ENCODE measurements at places on chromosomes 2 and 18.

GRCh38 chr18:25544546-25545287 is 192.8 kb upstream of the ZNF521 start:
- DNase-seq: no peak

GRCh38 chr18:42018831-42019230 is 63.8 kb downstream of the PIK3C3 start:
- no peak for DNase-seq

DNA sequence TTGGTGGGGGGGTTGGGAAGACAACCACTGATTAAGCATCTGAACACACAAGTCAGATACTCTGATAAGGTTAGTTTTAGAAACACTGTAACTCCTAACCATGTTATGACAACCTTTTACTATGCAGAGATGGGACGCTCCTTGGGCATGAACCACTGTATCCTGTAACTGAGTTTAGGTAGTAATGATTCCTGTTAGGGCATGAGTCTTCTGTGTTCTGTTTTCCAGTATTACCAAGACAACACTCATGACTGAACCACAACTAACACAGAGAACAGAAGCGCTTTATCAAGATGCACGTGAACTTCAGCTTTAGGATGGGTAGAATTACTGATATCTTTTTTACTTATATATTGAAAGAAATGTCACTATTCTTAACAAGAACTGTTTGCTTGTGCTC is 14.1 kb upstream of the CREB1 start:
- no peak for DNase-seq

GRCh38 chr2:127193967-127194280 is 26.2 kb downstream of the CYP27C1 start:
- no peak for DNase-seq

DNA sequence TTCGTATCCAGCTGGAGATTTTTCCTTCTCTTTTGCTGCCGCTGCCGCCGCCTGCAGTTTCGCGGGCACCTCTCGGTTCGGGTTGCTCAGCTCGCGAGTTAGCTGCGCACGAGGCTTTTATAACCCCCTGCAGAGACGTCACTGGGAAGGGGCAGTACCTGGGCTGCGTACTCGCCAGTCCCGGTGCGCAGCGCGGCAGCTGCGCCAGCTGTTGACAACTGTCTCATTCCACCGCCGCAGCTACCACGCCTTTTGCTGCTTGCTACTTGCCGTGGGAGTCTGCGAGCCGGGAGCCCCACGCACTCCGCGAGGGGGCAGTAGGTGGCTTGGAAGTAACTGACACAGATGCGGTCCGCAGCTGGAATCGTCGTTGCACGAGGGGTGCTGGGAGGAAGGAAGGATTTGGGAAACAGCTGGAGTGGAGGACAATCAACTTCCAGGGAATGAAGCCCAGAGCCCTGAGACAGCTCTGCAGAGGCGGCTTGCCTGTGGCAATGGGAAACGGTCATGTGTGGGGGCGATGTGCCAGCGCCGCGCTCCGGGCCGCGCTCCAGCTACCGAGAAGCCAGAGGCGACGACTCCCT is at the start of gene TACR1:
Gene TACR1 (minus strand): TSS at position 93 of the 584 bp plus-strand sequence. CDS start 586 bp downstream, outside the sequence.
- DNase-seq: peak; percentile 39

DNA sequence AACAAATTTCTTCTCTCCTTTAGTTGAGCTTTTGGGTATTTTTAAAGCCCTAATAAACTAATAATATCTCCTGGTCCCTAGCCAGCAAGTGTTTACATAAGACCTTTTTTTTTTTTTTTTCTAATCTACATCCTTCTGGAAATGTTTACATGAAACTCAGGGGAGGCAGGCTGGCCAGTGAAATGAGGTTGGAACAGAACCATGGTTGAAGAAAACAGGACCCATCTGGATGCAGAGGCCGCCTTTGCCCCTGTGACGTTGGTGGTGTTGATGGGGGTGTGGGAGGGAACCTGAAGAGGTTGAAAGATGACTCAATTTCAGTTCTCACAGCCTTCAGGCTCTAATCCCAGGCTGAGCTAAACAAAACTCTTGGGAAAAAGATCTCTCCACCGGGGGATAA is 118.5 kb downstream of the NRP2 start:
- no peak for DNase-seq

DNA sequence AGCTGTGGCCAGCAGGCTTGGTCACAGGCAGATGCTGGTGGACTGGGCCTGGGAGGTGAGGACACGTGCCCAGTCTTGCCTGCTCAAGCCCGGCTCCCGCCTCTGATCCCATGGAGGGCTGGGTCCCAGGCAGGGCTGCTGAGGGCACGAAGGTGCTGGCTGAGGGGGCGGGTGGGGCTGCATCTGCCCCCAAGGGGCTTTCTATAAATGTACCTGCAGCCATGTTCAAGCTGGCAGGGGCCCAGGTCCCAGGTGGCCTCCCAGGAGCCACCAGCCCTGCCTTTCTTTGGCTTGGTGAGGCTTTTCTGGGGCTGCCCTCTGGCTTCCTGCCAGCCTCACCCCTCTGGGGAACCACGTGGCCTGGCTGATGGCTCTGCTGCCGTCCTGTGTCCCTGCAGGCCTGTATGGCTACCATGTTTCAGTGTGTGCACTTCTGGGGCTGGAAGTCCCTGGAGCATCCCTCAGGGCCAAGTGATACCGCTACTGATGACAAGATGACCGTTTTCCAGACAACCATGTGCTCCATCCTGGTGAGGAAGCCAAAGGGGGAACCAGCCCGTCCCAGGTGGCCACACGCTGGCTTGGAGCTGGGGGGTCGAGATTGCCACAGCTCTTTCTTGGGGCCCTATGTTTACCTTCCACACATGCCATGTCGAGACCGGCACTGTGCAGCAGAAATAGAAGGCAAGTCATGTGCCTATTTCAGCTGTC is 23.2 kb downstream of the HJURP start:
- DNase-seq: no peak

GRCh38 chr2:48525269-48525943 is 4.5 kb upstream of the STON1 start:
- DNase-seq: no peak

DNA sequence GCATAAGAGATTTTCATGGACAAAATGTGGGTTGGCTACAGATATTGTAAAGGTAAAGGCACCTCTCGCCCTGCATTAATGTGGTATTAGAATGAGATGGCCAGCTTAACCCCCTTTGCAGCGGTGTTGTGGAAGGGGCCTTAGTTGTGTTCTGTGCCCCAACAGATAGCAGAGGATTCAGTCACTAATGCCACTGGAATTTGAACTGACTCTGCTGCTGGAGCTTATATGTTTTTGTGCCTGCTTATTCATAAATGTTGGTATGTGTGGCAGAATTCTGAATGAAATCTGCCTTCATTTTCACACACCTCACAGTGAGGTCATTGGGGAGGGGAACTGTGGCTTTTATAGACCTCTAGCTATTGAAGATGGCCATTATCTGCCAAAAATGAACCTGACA is 90.7 kb upstream of the ITGA6 start:
- no peak for DNase-seq

DNA sequence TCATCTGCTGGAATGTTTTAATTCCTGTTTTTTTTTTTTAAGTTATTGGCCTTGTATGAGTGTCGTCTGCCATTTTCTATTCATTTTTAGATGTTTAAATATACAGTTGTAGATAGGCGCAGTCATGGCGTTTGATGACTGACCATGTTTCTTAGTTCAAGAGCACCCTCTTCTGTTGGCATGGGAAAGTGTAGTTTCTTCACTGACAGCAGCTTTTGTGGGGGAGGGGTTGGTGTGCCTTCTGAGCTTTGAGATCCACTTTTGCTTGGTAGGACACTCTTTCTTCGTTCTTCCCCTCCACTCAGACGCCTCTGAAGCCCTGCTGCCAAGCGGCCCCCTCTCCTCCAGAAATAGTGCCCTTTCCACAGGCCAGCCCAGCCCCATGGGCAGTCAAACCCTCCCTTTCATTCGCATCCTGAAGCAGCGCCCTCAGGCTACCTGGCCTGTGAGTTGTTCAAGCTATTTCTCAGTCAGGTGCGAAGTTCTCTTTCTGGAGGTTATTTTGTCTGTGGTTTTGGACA is 492.0 kb downstream of the TNS1 start:
- DNase-seq: peak; percentile 7

DNA sequence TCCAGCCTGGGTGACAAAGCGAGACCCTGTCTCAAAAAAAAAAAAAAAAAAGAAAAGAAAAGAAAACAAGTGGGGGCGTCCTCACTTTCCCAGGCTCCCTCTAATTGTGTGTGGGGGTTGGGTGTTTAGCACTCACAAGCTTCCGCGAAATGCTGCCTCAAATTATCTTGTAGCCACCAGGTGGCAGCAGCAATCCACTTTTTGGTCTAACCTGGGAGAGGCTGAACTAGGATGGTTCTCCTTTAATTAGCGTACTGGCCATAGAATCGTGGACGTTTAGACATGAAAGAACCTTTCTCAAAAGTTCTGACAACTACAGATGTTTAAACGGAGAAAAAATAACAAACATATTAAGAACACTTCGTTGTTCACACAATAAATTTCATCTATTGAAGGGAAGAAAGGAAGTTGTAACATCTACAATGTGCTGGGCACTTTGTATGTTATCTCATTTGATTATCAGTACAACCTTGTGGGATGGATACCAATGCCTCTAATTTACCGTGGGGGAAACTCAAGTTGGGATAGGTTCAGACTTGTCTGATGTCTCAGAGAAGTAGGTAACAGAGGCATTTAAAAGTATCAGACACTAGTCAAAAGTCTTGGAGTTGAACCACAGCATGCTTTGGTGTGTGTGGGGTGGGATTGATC is 122.7 kb upstream of the NABP1 start:
- peak; percentile 73 for DNase-seq

DNA sequence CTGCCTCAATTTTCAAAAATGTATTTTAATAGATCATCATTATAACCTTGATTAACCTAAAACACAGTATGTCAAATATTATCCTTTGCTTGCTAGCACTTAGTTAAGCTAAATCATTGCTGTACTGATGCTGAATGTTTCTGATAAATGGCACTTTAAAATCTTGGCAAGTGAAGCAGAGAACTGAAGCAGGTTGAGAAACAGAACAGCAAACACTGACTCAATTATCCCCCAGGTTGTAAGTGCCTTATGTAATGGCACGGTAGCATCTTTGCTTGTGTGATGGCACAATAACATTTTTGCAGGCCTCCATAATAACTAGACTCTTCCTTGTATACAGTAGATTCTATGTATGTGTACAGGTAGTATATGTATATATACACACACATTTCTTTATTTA is 33.8 kb downstream of the ARHGAP15 start:
- no peak for DNase-seq

GRCh38 chr2:40734797-40735196 is 282.9 kb upstream of the SLC8A1 start:
- DNase-seq: no peak

DNA sequence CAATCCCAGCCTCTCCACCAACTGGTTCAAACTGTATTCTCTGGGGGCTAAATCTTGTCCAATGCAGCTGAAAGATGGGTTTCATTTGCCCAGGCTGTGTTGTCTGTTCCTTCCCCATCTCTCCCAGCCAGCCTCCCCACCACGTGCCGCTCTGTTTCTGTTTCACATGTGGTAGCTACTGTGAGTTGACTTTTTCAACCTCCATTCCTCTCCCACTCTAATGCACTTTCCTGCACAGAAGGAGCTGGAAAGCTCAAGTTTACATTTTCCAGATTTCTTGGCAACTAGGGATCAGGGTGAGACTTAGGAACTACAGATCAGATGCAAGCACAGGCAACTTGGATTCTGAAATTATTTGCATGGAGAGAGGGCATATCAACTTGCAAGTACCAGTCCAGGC is 19.0 kb upstream of the NPAS2 start:
- DNase-seq: no peak

DNA sequence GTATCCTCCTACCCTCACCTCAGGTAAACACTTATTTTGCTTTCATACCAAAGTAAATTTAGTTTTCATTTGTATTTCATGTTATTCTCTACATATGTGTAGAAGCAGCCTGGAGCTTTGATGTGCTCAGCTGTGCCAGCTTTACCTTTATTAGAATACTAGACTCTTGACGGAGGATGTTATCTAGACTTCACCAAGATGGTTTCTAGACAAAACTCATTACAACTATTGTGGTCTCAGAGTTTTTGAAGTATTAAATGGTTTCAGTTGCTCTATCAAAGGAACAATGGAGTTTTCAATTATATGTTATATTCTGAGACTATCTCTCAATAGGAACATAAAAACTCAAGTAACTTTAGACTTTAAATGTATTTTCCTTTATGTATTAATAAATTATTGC is 5.0 kb upstream of the IL18RAP start:
- no peak for DNase-seq

DNA sequence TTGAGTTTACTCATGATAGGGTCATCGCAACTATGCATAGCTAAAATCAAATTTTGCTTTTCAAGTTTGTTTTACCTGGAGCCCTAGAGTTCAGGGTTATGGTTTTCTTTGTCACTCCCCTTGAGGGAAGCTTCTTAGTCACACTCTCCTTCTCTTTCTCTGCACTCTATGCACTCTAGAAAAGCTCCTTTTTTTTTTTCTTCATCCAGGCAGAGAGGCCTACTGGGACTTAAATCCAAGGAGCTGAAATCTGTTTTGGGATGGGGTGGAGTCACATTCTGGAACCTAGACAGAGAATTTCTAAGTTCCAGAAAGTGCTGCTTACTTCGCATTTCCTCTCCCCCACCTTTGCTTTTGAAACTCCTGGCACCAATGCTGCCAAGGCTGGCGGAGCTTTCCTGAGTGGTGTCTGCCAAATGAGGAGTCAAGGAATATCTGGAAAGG is 19.1 kb upstream of the IL18R1 start:
- no peak for DNase-seq

DNA sequence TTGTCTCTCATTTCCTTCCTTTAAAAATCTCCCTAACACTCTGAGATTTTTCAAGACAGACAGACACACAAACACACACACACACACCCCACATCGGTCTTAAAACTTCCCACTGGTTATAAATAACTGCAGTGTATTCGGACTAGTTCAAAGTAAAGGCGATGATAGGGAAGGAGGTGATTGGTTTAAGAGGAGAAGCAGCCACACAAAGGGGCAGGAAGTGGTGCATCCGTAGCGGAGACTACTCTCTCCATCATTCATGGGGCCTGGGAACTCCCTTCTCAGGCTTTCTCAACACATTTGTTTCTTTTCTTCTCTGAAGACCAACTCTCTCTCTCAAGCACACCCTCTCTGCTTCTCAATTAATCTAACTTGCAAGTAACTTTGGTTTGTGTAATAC is 149.1 kb upstream of the DPP10 start:
- DNase-seq: no peak

DNA sequence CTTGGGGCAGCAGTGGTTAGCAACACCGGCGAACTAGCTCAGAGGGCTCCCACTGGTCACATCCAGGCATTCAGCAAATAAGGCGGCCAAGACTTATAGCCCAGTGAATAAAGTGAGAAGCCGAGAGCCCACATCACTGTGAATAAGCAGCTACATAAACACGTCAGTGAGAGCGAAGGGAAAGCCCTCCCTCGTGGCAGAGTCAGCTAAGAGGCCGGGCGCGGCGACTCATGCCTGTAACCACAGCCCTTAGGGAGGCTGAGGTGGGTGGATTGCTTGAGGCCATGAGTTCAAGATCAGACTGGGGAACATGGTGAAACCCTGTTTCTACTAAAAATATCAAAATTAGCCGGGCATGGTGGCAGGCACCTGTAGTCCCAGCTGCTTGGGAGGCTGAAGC is 5.2 kb downstream of the D2HGDH start:
- DNase-seq: peak; percentile 74

DNA sequence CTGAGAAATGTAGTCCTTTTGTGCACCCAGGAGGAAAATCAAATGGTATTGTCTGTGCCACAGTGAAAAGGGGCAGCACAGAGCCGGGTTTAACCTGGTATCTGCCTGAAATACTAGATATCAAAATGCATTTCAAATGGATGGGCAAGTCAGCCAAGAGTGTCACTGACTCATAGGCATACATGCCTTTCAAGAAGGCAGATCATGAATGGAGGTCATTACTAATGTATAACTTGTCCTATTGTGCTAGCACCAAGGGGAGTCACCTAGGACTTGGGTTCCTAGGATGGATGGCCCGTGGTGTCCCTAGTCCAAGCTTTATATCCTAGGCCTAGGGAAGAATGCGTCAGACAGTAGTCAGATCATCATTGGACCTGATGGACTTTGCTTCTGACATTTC is 49.9 kb downstream of the TCF7L1 start:
- DNase-seq: no peak

Data from activated T-cell treated with anti-CD3 and anti-CD28 coated beads for 48 hours (primary cell).